ENCODE measurements at places on chromosomes 6 and 20. TPM values are rescaled to one million over a fixed set of nuclear protein-coding genes. Genes with fewer than 3 reads are reported as not detected.

The MAPK13 gene
- 7.2 TPM for total RNA-seq

The RAD21L1 gene
- not detected for total RNA-seq

The TCP11 gene
- total RNA-seq: not detected

The SLC52A3 gene
- total RNA-seq: 2.6 TPM

GRCh38 chr20:2281563-2281962 is 14.2 kb upstream of the TGM3 start:
- no peak overlapping the region for H3K4me3 ChIP-seq
- no peaks in the 10 kb centered on the region for H3K27me3 ChIP-seq
- H3K4me1 ChIP-seq: no peaks in the 10 kb centered on the region
- no peak for DNase-seq
- H3K36me3 ChIP-seq: no peaks in the 10 kb centered on the region
- H3K27ac ChIP-seq: no peak overlapping the region

GRCh38 chr20:46047821-46048220 is 18.8 kb downstream of the SLC12A5 start:
- no peak for DNase-seq
- H3K4me1 ChIP-seq: no peaks in the 10 kb centered on the region
- H3K27ac ChIP-seq: no peak overlapping the region
- no peaks in the 10 kb centered on the region for H3K27me3 ChIP-seq

Data from right atrium auricular region (tissue), 2 donors.